ENCODE measurements at places on chromosomes 3 and 15.

DNA sequence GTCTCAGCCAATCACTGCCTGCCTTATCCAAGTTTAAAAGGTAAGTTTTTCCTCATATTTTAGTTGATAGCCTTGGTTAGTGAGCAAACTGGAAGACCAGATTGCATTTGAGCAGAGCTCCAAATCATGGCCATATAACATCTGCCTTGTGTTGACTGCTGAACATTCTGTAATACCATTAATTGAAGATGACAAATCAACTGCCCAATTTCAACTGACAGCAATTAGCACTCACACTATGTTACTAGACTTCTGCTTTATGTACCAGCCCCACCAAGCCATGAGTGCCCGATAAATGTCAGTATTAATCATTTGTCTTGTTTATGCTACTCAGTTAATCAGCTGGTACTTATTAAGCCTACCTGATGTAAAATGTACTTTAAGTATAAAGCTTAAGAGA is 83.1 kb downstream of the CGGBP1 start:
- no peak for DNase-seq

DNA sequence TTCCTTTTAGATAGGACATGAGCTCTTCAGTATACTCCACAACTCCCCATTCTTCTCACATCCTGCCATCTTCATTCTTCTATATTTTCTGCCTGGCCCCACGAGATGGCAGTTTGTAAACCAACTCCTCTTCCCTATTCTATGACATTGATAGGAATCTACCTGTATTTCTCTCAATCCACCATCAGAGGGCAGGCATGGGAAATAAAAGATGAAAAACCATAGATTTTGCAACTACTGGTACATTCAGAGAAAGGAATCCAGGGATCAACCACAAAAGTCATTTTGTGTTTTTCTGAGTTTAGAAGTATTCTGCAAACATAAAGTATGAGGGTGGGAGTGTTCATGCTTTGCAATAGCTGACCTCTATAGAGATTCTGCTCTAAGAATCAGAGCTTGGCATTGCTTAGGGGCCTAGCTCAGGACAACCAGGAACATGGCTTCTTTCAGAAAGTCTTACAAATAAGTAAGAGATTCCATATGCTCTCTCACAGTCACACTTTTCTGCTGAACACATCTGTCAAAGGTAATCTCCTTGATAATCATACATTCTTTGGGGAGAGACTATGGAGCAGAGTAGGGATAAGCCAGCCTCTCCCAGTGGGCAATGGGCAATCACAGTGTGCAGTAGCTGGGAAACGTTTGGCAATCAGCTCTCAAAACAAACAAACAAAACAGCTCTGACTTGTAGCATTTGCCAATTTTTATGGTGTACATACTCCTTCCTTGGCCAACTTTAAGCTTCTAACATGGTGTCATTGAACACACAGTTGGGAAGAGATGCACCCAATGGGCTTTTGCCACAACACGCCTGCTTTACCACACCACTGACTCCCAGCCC is 43.1 kb upstream of the SLC25A36 start:
- DNase-seq = peak; percentile 89

GRCh38 chr3:35296533-35296932 is 342.8 kb upstream of the ARPP21 start:
- no peak for DNase-seq

GRCh38 chr15:56568466-56569167 is 103.7 kb upstream of the MNS1 start:
- DNase-seq = no peak

GRCh38 chr3:170977949-170978745 is 48.4 kb downstream of the SLC2A2 start:
- peak; percentile 73 for DNase-seq

GRCh38 chr15:77416148-77416455 is 3.8 kb downstream of the PEAK1 start:
- DNase-seq = peak; percentile 82

DNA sequence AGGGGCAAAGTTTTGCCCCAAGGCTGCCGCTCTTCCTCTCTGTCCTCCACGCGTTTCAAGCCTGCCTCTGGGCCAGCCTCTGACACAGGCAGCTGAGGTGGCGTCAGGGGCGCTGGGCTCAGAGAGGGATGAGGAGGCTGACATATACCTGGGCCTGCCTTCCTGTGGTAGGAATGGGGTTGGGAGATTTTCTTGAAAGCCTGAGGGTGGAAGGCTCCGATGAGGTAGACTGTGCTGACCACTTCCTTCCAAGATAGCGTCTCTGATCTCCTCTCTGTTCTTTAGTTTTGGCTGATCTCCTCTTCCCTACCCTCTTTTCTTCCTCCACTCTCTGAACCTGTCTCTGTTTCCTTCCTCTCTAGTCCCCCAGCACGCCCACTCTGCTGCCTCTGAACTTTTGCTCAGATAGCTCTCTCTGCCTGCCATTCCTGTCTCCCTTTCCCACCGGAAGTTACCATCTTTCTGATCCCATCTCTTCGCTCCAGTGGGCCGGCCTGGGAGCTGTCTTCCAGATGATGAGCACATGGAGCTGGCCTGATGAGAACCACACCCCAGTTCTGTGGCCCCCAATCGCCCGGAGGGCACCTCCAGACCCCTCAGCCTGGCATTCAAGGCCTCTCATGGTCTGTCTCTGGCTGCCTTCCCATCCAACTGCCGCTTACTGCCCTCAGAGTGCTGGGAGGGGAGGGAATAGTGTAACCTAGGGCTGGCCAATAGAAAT is 32.5 kb upstream of the LCTL start:
- DNase-seq = no peak

DNA sequence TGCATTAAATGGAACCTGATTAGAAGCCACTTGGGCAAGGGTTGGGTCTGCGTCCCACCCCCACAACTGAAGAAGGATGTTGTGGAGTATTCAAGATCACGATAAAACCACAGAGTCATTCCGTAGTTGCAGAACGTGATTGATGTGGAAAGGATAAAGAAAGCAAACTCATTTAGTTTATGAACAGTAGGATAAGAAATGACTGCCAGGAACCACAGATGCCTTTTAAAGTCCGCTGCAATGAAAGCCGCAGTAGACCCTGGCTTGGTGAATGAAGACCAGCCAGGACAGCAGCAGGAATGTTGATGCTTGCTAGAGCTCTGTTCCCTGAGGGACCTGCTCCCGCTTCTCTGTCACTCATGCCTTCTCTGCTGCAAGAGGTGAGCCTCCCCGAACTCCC is 111.5 kb downstream of the GABRG3 start:
- DNase-seq = no peak

GRCh38 chr15:73081321-73081958 is 29.2 kb downstream of the NEO1 start:
- peak; percentile 77 for DNase-seq

DNA sequence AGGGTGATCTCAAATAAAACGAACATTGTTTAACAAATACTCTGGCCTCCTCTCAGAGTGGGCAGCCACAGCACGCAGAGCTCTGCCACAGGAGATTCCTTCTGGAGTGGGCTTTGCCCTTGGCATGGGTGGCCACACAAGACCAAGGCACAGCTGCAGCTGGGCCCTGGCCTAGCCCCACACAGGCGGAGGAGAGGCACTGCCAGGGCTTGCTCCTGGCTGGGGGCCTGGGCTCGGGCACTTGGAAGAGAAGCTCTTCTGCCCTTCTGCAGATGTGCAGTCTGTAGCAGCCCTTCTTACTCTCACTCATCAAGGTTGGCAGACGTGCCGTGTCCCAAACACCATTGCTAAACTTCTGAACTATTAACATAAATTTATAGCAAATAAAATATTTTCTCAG is 67.2 kb downstream of the CRTC3 start:
- DNase-seq = no peak

DNA sequence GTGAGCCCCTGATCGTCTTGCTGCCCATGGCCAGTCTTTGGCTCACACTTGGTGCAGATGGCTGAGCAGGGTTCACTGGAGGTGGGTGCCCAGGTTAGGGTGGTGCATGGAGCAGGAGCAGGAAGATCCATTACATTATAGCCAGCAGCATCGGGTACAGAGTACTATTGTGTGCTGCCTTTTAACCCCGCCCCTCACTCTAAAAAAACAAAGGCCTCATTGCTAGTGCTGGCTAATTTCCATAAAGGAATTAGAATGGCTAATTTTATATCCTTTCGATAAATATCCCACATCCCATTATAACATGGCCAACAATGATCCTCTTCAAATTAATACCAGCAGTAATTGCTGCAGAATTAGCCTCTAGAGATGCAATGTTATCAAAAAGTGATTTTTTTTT is 45.8 kb upstream of the PPP4R2 start:
- DNase-seq = no peak

GRCh38 chr3:184618811-184619210 is 57.2 kb downstream of the EPHB3 start:
- DNase-seq = no peak

- no peak for DNase-seq
Measured at GRCh38 chr3:114499976-114500375, 206.1 kb downstream of the TIGIT start.

DNA sequence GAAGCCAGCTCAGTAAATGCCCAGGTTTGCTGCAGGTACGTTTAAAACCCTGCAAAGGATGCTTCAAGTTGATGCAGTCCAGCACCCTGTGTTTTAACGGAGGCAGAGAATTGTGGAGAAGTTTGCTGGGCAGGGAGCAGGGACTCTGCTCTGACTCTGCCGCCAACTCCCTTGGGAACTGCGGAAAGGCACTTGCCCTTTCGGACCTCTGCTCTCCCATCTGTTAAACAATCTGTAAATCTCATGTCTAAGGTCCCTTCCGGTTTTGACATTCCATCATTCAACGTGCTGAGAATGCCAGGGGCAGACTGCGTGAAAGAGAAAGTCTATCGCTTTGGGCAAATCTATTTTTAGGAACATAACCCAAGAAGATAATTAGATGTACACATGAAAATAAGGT is 184.5 kb downstream of the OPA1 start:
- no peak for DNase-seq

DNA sequence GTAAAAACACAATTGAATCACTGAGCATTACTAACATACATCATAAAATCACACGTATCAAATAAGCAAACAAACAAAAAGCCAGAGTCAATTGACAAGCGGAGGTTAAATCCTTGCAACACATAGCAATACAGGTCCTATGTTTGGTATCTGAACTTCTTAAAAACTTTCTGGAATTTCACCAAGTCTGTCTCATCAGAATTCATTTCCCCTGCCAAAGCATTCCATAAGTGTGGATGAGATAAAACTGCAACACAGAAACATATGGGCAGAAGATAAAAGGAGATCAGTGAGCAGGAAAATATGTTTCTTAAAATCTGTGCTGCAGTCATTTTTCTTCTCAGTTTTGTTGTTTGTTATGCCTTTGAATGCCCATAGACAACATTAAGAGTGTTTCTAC is 1155.5 kb downstream of the TBL1XR1 start:
- DNase-seq = peak; percentile 43

GRCh38 chr3:186418671-186419145 is 56.7 kb upstream of the DGKG start:
- DNase-seq = no peak

GRCh38 chr15:90812171-90812957 is 56.0 kb upstream of the FURIN start:
- DNase-seq = no peak

DNA sequence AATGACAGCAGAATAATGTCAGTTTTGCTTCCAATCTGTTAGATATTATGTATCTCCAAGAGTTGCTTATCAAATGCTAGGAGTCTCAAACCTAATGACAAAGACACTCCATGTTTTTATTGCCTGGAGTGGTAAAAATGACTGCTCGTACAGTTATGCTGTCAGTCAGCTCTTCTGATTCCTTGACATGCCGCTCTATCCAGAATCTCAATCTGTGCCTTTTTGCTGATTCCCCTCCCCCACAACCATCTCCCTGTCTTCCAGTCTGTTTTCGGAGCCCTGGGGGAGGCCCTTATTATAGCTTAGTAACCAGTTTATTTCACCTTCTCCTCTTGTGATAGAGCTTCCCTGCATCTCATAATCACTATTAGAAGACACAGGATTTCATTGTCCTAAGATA is 2.6 kb downstream of the MKRN2 start:
- DNase-seq = no peak

DNA sequence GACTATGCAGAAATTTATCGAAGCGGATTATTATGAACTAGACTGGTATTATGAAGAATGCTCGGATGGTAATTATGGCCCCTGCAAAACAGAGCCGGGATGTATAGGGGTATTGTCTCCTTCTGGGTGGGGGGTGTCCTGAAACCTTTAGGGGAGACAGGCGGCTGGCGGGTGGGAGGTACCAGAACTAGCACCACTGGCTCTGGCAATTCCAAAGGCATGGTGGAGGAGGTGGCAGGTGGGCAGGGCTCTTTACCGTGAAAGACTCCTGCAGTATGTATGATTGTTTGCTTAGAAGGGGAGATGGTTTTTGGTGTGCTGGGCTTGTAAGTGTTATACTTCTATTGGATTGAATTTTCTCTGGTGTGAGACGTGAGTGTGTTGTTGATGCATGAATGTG is 58.4 kb downstream of the TRAK1 start:
- no peak for DNase-seq

GRCh38 chr3:188434594-188434993 is 280.6 kb downstream of the LPP start:
- no peak for DNase-seq

- peak; percentile 68 for DNase-seq
Measured at GRCh38 chr15:33068007-33068481, 126.5 kb downstream of the FMN1 start.

DNA sequence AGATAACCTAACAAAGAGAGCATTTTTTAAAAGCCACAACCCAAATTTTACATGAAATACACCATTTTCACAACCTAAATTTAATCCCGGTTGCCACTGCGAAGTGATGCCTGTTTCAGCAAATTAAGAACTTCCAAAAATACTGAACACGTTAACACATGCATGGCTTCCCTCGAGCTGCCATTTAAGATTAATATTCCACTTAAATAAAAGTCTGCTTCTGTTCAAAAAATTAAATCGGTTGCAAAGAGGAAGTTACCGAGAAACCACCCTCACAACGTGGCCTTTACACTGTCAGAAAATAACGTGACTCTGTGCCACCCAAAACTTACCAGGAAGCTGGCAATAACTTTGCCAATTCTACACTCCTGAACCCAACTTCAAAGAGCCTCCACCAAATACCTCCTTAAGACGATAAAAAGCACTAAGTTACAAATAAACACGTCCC is 1.2 kb downstream of the TBL1XR1 start:
- peak; percentile 45 for DNase-seq

DNA sequence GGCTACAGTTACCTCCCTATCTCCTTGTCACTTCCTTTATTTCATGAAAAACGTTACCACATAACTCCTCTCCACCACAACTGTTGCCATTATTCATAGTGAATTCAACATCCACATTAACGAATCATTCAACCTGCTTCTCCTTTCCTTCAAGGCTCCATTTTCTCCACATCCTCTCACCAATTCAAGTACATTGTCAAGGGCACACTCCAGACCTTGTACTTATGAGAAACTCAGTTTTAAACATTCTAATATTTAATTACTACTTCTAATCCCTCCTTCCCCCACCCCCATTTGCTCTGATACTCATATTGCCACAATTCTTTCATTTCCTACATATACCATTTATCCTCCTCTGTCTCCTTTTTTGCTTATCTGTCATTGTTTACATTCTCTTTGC is 871.2 kb downstream of the TUSC7 start:
- DNase-seq = no peak

GRCh38 chr15:89490081-89490813 is 6.1 kb downstream of the RHCG start:
- DNase-seq = no peak
